ENCODE measurements at places on chromosomes 12 and 14.

GRCh38 chr12:89047856-89048418 is 304.4 kb downstream of the DUSP6 start:
- no peak for DNase-seq

DNA sequence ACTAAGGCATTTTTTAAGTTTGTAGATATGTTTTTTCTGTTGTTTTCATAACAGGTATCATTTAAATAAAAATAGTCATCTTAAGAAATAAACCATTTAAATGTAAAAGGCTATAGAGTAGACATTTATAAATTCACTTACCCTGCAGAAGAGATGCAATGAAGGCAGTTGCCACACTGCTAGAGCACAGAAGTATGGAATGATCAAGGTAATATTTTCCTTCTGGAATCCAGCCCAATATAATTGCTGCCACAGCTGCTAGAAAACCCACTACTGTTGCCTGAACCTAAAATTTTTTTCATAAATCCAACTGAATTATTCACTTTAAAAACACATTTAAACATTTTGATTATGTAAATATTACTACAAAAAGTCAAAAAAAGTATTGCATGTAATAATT is 69.2 kb downstream of the SLC41A2 start:
- DNase-seq = no peak

- no peak for DNase-seq
Observed at GRCh38 chr12:42981379-42981778, 391.8 kb upstream of the PRICKLE1 start.

GRCh38 chr14:92719421-92719820 is 29.0 kb downstream of the LGMN start:
- DNase-seq = no peak

GRCh38 chr12:127192391-127192790 is 1074.6 kb upstream of the TMEM132C start:
- no peak for DNase-seq

GRCh38 chr12:13095266-13095995 is 8.0 kb downstream of the GSG1 start:
- DNase-seq = no peak

DNA sequence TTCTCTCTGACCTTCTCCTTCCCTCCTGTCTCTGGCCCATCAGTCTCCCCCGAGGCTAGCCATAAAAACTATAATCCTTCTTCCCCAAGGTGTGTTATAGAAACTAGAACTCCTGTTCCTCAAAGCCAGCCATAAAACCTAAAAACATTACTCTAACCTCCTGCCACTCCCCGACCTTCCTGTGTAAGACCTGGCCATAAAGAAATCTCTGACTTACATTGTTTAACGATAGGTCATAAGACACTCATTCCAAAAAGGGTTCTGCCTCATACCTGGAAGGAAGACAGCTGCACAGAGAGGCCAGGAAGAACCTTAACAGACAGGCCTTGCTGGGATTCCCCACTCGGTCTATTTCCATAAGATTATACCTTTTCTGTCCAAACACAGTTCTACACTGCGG is 70.9 kb upstream of the EEA1 start:
- no peak for DNase-seq

DNA sequence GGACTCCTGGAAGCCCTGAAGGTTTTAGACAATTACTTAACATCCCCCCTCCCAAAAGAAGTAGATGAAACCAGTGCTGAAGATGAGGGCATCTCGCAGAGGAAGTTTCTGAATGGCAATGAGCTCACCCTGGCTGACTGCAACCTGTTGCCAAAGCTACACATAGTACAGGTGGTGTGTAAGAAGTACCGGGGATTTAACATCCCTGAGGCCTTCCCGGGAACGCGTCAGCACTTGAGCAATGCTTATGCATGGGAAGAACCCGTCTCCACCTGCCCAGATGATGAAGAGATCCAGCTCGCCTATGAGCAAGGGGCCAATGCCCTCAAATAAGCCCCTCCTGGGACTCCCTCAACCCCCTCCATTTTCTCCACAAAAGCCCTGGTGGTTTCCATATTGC is 10.6 kb upstream of the SPPL3 start:
- no peak for DNase-seq

Measured in right hindlimb (tissue), 1 donor.